ENCODE measurements at places on chromosomes 16 and 17.

- no peak for DNase-seq
These were observed 528 bp downstream of the TERB1 start for GRCh38 chr16:66800856-66801255.

DNA sequence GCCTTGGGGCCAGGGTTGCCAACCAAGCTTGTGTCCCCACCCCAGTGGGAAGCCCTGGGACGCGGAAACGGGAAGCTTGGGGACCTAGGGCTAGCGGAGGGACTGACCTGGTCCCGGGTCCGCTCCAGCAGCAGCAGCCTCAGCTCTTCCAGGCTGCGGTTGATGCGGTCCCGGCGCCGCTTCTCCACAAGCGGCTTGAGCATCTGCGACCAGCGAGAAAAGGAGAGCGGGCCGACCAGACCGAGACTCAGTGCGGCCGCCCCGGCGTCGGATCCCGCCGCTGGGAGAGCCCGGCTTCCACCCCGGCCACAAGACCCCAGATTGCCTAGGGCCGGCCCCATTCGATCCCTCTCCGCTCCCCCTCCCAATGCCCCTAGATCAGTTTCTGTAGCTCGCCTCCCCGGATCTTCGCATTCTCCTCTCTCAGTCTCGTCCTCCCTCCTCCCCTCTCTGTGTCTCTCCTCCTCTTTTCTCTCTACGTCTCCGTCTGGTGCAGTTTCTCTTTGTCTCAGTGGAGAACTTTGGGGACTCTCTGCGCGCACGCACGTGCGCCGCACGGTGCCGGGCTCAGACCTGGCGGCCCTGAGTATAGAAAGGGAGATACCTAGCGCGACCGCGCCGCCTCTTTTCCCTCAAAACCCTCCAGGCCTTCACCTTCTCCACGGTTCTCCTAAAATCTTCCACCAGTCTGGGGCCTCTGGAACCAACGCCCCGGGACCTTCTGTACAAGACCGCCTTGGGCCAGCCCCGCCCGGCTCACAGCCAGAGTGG is 797 bp downstream of the HES7 start:
- peak; percentile 30 for DNase-seq

DNA sequence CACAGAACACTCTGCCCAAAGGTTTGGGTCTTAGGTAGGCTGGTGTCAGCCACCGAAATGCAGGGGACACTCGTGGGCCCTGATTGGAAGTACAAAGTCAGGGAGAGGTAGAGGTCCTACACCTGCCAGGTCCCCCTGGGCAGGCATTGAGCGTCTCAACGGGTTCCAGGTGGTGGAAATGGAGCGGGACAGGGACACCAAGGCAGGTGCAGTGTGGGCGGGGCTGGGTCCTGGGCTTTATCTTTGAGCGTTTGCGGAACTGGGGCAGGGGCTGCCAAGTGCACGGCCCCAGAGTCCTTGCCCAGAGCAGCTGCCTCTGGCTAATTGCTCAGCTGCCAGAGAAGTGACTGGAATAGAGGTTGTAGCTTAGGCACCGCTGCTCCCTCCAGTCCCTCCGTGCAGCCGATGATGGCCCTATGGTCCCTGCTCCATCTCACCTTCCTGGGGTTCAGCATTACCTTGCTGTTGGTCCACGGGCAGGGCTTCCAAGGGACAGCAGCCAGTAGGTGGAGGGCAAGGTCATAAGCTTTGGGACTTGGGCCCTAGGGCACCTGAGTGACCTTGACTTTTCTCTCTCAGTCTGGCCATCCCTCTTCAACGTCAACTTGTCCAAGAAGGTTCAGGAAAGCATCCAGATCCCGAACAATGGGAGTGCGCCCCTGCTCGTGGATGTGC is at the start of gene ZACN:
ZACN (plus strand) TSS at position 323 of the 675 bp plus-strand sequence; CDS start at position 406, 83 bp downstream.
- no peak for DNase-seq

DNA sequence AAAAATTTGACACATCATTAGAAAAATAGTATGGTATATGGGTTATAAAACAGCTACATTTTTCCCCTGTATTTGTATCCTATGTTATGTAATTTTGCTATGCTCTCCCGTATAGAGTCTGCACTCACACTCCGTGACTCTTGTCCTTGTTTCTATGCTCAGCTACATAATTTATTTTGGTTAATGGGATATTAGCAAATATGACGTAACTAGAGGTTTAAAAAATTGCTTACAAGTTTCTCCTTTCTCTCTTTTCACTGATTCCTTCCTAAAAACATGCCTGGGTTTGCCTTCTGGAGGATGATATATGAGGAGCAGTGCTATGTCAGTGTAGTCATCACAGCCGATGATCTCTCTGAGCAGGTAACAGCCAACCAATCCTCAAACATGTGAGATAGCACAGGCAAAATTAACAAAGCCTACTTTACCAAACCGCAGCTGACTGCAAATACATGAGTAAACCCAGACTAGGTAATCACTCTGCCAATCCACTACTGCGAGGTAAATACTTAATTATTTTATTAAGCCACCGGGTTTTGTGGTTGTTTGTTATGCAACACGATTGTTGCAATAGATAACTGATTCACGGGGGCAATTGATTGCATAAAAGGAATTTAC is 126.9 kb downstream of the KIF2B start:
- no peak for DNase-seq

GRCh38 chr16:58266336-58266735 is 28.5 kb downstream of the PRSS54 start:
- DNase-seq = no peak

DNA sequence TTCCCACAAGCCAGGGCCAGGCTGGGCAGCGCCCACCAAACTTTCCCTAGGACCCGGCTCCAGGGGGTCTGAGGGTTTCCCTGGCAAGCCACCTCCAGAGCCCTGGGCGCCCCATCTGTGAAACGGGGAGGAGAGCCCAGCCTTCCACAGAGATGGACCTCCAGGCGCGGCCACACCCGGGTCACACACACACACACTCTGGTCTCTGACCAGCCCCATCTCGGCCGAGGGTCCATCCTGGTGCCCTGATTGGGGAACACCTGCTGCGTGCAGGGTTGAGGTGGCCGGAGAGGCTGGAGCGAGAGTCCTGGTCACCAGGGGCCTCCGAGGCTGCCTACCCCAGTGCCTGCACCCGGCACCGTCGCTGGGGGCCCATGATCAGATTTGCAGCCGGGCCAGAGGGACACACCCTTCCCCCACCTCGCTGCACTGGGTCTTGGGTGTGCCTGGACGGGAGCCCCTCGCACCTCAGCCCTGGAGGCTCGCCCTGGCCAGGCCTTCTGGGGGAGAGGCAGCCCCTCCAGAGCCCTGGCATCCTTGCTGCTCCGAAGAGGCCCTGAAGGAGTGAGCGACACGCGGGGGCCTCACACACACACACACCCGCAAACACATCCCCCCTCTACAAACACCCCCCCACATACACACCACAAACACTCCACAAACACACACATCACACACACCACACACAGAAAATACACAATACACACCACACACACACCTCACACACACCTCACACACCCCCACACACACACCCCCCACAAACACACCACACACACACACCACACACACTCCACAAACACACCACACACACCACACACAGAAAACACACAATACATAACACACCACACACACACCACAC is 29.7 kb downstream of the SLC25A10 start:
- no peak for DNase-seq

DNA sequence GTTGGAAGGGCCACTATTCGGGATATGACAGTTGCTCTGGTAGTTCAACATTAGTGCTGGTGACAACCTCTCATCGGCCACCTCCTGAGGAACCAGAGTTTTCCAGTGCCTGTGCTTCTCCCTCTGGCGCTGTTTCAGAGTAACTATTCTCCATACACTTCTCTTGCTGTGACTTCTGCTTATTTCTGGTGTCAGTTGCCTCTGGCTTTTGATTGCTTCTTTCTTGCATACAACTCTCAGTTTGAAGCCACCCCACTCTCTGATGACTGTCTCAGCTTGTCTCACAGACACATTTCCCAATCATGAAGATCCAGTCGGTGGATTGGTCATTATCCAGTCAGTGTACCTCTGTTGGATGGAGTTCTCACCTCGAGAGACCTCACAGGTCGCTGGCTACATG is 3.4 kb upstream of the TM4SF5 start:
- no peak for DNase-seq

DNA sequence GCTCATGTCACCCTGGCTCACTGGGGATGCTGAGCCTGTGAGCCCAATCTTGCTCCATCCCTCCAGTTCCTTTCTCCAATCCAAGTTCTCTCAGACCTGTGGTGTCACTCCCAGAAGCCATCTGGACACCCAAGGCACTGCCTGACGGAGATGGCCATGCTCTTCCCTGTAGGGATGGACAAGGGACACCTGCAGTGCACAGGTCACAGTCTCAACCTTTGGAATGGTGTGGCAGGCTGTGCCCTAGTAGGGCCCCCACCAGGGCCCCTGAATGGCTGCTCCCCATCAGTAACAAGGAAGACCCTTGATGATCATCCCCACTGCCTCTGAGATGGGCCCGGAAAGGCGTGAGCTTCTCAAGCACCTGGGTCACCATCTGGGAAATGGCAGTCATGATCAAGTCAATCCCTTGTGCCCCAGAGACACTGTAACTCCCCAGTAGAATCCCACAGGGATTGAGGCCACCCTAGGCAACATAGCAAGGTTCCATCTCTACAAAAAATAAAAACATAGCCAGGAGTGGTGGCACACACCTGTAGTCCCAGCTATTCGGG is 822.5 kb downstream of the KCNJ18 start:
- DNase-seq = no peak

- peak; percentile 92 for DNase-seq
These were observed at the start of gene CCDC57 for GRCh38 chr17:82212331-82213250. Gene CCDC57, minus strand, starts transcription at chr17:82212842. Its CDS starts 10,898 bp downstream, at chr17:82201944.

GRCh38 chr17:62110923-62111484 is 45.9 kb upstream of the MED13 start:
- peak; percentile 28 for DNase-seq

DNA sequence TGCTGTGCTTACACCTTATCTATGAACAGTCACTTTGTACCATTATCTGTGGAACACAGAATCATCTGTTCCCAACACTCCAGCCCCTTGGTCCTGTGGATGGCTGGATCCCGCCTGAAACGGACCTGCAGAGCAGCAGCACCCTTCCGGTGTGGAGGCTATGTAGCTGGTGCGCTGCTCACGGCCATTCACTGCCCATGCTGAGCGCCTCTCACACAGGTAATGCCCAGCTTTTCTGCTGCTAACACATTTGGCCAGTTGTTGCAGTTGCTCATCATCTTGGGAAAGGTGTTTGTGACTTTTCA is 11.4 kb upstream of the PLK1 start:
- no peak for DNase-seq

- DNase-seq = no peak
These were observed 562.8 kb downstream of the MAF start for GRCh38 chr16:79037521-79038373.

DNA sequence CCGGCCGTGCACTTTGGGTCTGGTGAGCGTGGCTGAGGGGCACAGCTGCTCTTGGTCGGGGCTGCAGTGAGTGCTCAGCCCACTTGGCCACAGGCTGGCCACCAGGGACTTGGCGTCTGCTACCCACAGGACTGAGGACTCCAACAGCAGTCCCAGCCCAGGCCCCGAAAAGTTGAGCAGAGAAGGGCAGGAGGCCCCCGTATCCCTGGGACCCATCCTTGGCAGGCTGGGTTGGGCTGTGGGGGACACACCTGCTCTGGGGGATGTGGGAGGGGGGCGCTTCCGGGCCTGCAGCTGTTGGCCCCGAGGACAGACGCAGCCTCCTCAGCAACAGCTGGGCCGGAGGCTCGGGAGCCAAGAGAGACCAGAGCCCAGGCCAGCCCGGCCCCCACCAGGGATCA is 19.4 kb upstream of the SSTR5 start:
- DNase-seq = no peak
